Stimulated activated CD4-positive, alpha-beta T cell treated with anti-CD3 and anti-CD28 coated beads, TNF-alpha, amount 100 ng/mL, for 48 hours (primary cell): ENCODE measurements at places on chromosomes 1 and 21.

DNA sequence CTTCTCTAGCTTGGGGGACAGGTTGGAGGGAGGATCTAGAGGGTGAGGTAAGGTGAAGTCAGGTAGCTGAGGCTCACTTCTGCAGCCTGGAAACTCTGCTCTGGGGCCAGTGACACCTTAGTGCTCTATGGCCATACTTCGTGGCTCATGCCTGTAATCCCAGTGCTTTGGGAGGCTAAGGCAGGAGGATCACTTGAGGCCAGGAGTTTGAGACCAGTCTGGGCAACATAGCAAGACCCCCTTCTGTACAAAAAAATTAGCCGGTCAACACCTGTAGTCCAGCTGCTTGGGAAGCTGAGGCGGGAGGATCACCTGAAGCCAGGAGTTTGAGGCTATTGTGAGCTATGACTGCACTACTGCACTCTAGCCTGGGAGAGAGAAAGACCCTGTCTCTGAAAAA, 5.8 kb downstream of the LMNA start:
- no peak for DNase-seq

DNA sequence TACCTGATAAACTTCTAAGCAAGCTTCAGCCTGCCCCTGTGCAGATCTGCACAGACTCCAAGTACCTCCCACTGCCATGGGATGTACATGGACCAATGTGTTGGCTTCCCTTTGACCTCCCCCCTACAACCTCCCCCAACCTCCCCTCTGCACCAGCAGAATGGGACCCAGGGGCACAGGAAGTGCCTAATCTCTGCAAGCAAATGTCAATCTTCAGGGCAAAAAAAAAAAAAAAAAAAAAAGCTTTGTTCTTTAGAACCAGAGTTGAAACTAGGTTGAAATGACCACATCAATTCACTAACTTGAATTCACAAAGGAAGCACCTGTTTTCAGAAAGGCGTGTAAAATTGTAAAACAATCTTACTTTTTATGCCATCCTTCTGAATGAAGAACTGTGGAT, 53.9 kb upstream of the TIAM1 start:
- no peak for DNase-seq

GRCh38 chr1:235073968-235074522, 54.6 kb downstream of the TOMM20 start:
- DNase-seq = no peak

DNA sequence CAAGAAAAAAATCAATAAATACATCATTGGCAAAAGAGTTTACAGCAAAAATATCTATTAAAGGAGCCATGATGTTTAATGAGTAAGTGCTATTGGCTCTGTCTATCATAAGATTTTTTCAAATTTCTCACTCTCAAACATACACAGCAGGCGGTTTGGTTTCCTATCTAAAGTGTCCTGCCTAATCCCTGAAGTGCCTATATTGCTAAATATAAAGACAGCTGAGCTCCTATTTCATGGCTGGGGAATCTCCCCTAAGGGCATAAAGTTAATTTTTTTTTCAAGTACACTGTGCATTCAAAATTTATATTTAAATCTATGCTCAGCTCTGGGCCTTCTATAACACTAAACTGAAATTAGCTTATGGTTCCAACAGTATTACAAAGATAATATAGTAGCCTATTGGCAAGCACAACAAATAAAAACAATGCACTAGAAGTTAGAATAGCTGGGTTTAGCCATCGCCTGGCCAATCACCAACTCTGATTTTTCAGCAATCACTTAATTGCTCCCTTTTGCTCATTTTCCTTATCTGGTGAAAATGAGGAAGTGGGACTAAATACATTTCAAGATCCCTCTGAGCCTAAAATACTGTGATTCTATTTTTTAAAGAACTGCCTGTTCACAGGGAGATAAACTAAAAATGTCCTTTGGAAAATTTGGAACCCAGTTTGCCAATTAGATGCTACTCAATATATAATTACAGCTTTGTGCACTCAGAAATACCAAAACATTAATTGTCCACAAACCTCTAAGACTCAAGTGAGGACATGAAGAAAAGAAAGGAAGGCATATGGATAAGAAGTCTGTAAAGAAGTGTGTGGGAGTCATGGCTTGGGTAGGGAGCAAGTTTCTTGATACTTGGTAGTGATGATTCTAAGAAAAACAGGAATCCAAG, 62.5 kb downstream of the WDR64 start:
- DNase-seq = no peak

DNA sequence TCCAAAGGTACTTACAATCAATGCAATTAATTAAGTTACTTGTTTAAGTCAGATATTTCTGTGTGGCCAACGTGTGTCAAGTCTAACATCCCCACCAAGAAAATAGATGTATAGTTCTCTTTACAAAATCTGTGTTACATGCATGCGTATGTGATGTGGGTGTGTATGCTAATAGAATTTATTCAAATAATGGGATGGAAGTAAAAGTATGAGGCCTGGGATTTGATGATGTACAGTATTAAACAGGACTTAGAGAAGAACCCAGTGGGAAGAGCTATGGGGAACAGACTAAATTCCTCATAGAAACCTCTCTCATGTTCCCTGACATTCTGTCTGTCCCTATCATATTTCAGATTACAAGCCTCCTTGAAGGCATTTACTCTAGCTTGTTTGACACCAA, 72.5 kb downstream of the IFI44 start:
- DNase-seq = no peak
